T-helper 17 cell (primary cell): ENCODE measurements at places on chromosomes 7 and 10. TPM values are rescaled to one million over a fixed set of nuclear protein-coding genes. Genes with fewer than 3 reads are reported as not detected.
A peak's percentile ranks its signal among the peaks of the same experiment; 100 is the strongest.

Gene CAMK2G
- 59.6 TPM for total RNA-seq

Gene NUTM2E
- total RNA-seq = not detected

Gene DLX6
- total RNA-seq = not detected

Gene FBXW4
- total RNA-seq = 74.1 TPM

Gene PAOX
- 3.5 TPM for total RNA-seq

Gene MINDY4
- 1.8 TPM for total RNA-seq

Gene LAMTOR4
- total RNA-seq = 135 TPM

Gene OR2A7
- total RNA-seq = 6.5 TPM

Gene SERPINE1
- total RNA-seq = 0.32 TPM

Gene SEC61A2
- total RNA-seq = 18.9 TPM

Gene GNAI1
- 0.35 TPM for total RNA-seq

Gene CPEB3
- 3.2 TPM for total RNA-seq

Gene MUC3A
- not detected for total RNA-seq

Gene CALN1
- total RNA-seq = not detected

- H3K27me3 ChIP-seq = no peaks in the 10 kb centered on the region
- H3K4me3 ChIP-seq = no peak overlapping the region
- DNase-seq = no peak
- no peaks in the 10 kb centered on the region for H3K36me3 ChIP-seq
- peaks cover 7% of the 10 kb centered on the region for H3K4me1 ChIP-seq
- H3K27ac ChIP-seq = peak overlapping the region; percentile 12
Measured at GRCh38 chr7:70645876-70646351, 486.0 kb upstream of the GALNT17 start.

- no peak overlapping the region for H3K4me3 ChIP-seq
- DNase-seq = no peak
- peaks cover 2% of the 10 kb centered on the region for H3K4me1 ChIP-seq
- H3K27ac ChIP-seq = no peak overlapping the region
- H3K27me3 ChIP-seq = peaks cover 11% of the 10 kb centered on the region
Measured at GRCh38 chr7:47492716-47493325, 89.1 kb downstream of the TNS3 start.

GRCh38 chr7:139078399-139078798 is 31.1 kb downstream of the ZC3HAV1 start:
- peaks cover 10% of the 10 kb centered on the region for H3K36me3 ChIP-seq
- H3K4me1 ChIP-seq = peaks cover 44% of the 10 kb centered on the region
- no peak for DNase-seq
- H3K27ac ChIP-seq = peak overlapping the region; percentile 90

GRCh38 chr10:45197816-45198485 is 117.5 kb downstream of the OR13A1 start:
- H3K36me3 ChIP-seq = no peaks in the 10 kb centered on the region
- no peak for DNase-seq
- H3K4me3 ChIP-seq = no peak overlapping the region
- peaks cover 2% of the 10 kb centered on the region for H3K4me1 ChIP-seq
- H3K27me3 ChIP-seq = peaks cover 18% of the 10 kb centered on the region
- H3K27ac ChIP-seq = no peak overlapping the region

- no peaks in the 10 kb centered on the region for H3K27me3 ChIP-seq
- no peak overlapping the region for H3K4me3 ChIP-seq
- H3K27ac ChIP-seq = no peak overlapping the region
- DNase-seq = no peak
- H3K4me1 ChIP-seq = peaks cover 2% of the 10 kb centered on the region
Measured at GRCh38 chr7:146090023-146090645, 26.5 kb upstream of the CNTNAP2 start.

- H3K27ac ChIP-seq = no peak overlapping the region
- H3K4me3 ChIP-seq = no peak overlapping the region
- DNase-seq = no peak
- peaks cover 12% of the 10 kb centered on the region for H3K4me1 ChIP-seq
- H3K27me3 ChIP-seq = peaks cover 8% of the 10 kb centered on the region
- no peaks in the 10 kb centered on the region for H3K36me3 ChIP-seq
Measured at GRCh38 chr10:79399223-79399831, 46.1 kb downstream of the ZCCHC24 start.

DNA sequence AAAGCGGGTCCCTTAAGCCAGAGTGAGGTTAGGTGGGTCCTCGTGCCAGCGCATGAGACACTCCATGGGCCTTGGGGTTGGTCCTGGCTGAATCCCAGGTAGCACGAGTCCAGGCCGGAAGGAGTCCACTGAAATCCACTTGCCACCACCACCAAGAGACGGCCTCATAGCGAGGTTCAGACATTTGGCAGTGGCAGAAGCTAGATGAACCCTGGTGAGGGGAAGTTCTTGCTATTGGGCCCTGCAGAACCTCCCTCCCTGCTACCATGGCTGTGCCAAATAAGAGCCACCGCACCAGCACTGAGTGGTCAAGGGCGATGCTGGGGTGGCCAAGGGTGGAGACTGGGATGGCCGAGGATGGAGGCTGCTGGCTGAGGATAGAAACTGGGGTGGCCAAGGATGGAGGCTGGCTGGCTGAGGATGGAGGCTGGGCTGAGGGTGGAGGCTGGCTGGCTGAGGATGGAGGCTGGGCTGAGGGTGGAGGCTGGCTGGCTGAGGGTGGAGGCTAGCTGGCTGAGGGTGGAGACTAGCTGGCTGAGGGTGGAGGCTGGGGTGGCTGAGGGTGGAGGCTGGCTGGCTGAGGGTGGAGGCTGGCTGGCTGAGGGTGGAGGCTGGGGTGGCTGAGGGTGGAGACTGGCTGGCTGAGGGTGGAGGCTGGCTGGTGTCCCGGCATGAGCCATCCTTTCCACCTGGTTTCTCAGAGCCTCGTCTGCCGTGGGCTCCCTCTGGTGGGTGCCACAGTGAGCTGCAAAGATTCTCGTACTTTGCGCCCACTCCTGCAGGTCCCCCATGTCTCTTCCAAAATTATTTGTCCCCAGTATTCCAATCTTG is 88.2 kb downstream of the ELFN1 start:
- DNase-seq = no peak
- peaks cover 3% of the 10 kb centered on the region for H3K4me1 ChIP-seq
- H3K27ac ChIP-seq = no peak overlapping the region
- H3K4me3 ChIP-seq = no peak overlapping the region

GRCh38 chr7:90582164-90582563 is 14.0 kb upstream of the CDK14 start:
- peaks cover 8% of the 10 kb centered on the region for H3K27me3 ChIP-seq
- H3K27ac ChIP-seq = no peak overlapping the region
- no peaks in the 10 kb centered on the region for H3K4me1 ChIP-seq
- no peak for DNase-seq
- H3K36me3 ChIP-seq = no peaks in the 10 kb centered on the region

DNA sequence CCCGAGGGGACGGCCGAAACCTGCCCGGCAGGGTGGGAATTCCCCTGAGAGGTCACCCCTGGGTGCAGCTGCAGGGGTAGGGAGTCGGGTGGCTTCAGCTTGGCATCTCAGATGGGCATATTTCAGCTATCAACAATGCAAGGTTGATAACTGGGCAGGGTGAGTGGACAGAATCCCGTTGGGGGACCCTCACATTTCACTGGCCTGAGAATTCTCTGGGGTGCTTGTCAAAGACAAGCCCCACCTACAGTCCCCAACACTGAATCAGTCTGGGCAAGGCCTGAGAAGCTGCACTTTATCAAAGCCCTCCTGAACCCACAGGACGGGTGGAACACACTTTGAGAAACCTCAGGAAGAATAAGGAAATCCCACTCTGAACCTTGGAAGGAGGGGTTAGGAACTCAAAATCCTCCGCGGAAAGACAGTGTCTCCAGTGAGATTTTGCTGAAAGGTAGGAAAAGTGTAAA is 3.1 kb downstream of the RGS10 start:
- peak overlapping the region; percentile 80 for H3K4me3 ChIP-seq
- peak overlapping the region; percentile 93 for H3K27ac ChIP-seq
- H3K4me1 ChIP-seq = peaks cover 59% of the 10 kb centered on the region
- no peaks in the 10 kb centered on the region for H3K27me3 ChIP-seq
- peaks cover 2% of the 10 kb centered on the region for H3K36me3 ChIP-seq

GRCh38 chr7:149317986-149318672 is 56.1 kb downstream of the ZNF783 start:
- DNase-seq = no peak
- peaks cover 8% of the 10 kb centered on the region for H3K4me1 ChIP-seq
- peaks cover 17% of the 10 kb centered on the region for H3K27me3 ChIP-seq
- peaks cover 2% of the 10 kb centered on the region for H3K36me3 ChIP-seq

- H3K27ac ChIP-seq = peak overlapping the region; percentile 97
- no peak for DNase-seq
- H3K27me3 ChIP-seq = no peaks in the 10 kb centered on the region
- H3K4me1 ChIP-seq = peaks cover 60% of the 10 kb centered on the region
Measured at GRCh38 chr7:141698247-141699015, 3.5 kb downstream of the DENND11 start.

DNA sequence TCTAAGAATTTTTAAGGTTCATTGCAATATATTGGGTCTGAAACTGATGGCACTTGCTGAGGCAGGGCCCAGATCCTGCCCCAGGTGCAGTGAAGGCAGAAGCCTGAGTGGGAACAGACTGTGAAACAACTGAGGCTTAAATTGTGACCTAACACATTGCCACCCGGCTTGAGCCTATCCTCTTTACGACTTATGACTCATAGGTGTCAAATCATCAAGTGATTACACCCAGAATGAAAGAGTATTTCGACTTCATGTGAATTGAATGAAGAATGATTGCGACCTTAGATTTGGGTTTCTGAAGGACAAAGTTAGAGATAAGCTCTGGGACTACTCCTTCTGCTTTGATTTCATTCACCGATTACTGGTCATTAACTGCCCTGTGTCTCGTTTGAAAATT is 200.9 kb downstream of the CREB5 start:
- H3K4me1 ChIP-seq = no peaks in the 10 kb centered on the region
- H3K4me3 ChIP-seq = no peak overlapping the region
- no peak overlapping the region for H3K27ac ChIP-seq
- no peak for DNase-seq
- no peaks in the 10 kb centered on the region for H3K36me3 ChIP-seq

- no peak overlapping the region for H3K27ac ChIP-seq
- peaks cover 2% of the 10 kb centered on the region for H3K4me1 ChIP-seq
- H3K4me3 ChIP-seq = no peak overlapping the region
Measured at GRCh38 chr10:95445223-95445836, 115.8 kb downstream of the SORBS1 start.

- H3K36me3 ChIP-seq = peaks cover 4% of the 10 kb centered on the region
- H3K27me3 ChIP-seq = no peaks in the 10 kb centered on the region
- H3K27ac ChIP-seq = peak overlapping the region; percentile 89
- DNase-seq = no peak
- H3K4me3 ChIP-seq = peak overlapping the region; percentile 86
- H3K4me1 ChIP-seq = peaks cover 7% of the 10 kb centered on the region
Measured at GRCh38 chr7:100865938-100866728, 1.1 kb upstream of the TRIP6 start.

DNA sequence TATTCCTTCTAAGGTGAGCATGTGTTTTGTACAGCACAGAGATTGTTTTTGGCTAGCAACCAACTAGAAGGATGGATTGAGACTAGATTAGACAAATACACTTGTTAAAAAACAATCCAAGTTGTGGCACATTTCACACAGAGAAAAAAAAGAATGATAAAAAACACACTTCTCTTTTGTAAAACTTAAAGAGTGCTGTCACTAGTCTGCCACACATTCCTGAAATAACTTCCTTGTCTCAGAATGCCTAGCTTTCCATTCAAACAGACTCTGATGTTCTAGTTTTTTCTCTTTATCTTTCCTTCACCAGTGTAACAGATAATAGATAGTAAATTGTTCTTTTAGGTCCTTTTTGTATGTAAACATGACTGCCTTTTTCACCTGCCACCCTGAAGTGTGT is 11.4 kb downstream of the DLD start:
- peaks cover 28% of the 10 kb centered on the region for H3K4me1 ChIP-seq
- no peak overlapping the region for H3K27ac ChIP-seq
- H3K36me3 ChIP-seq = peaks cover 12% of the 10 kb centered on the region

GRCh38 chr10:116269619-116270018 is 3.4 kb downstream of the GFRA1 start:
- H3K27me3 ChIP-seq = peaks cover 46% of the 10 kb centered on the region
- H3K4me1 ChIP-seq = peaks cover 4% of the 10 kb centered on the region
- DNase-seq = no peak
- peaks cover 4% of the 10 kb centered on the region for H3K36me3 ChIP-seq
- H3K27ac ChIP-seq = no peak overlapping the region
- no peak overlapping the region for H3K4me3 ChIP-seq

- H3K36me3 ChIP-seq = peaks cover 7% of the 10 kb centered on the region
- H3K4me3 ChIP-seq = no peak overlapping the region
- H3K27ac ChIP-seq = peak overlapping the region; percentile 94
- DNase-seq = no peak
- peaks cover 31% of the 10 kb centered on the region for H3K4me1 ChIP-seq
- no peaks in the 10 kb centered on the region for H3K27me3 ChIP-seq
Measured at GRCh38 chr7:148772297-148773089, 73.8 kb downstream of the CUL1 start.

DNA sequence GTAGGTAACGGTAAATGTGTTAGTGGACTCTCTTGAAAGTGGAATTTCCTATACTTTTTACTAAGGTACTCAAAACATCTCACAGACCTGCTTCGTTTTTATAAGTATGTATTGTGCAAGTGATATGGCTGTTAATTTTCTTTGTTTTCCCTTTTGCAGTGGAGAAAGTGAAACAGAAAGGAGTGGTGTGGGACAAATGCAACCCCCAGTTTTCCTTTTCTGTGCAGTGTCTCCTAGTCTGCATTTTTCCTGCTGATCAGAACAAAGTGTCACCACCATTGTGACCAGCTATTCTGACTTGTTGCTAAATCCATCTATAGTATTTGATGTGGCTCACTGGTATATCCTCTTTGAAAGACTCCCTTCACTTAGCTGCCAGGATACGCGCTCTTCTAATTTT is 410.0 kb downstream of the EXOC4 start:
- no peaks in the 10 kb centered on the region for H3K27me3 ChIP-seq
- DNase-seq = no peak
- peaks cover 2% of the 10 kb centered on the region for H3K36me3 ChIP-seq
- H3K27ac ChIP-seq = no peak overlapping the region
- no peak overlapping the region for H3K4me3 ChIP-seq

GRCh38 chr7:152464312-152465118 is 28.7 kb upstream of the KMT2C start:
- no peaks in the 10 kb centered on the region for H3K36me3 ChIP-seq
- no peaks in the 10 kb centered on the region for H3K27me3 ChIP-seq
- peak overlapping the region; percentile 91 for H3K4me3 ChIP-seq
- H3K27ac ChIP-seq = peak overlapping the region; percentile 84
- H3K4me1 ChIP-seq = peaks cover 8% of the 10 kb centered on the region
